ENCODE measurements at places on chromosomes 1 and 21. TPM values are rescaled to one million over a fixed set of nuclear protein-coding genes. Genes with fewer than 3 reads are reported as not detected.

FOXO6 gene
- total RNA-seq, result 0.80 TPM

BCL2L15 gene
- 0.80 TPM for total RNA-seq

DHCR24 gene
- 297 TPM for total RNA-seq

SPATA45 gene
- total RNA-seq, result 0.96 TPM

PPIE gene
- total RNA-seq, result 42.6 TPM

NRIP1 gene
- total RNA-seq, result 62.4 TPM

KPRP gene
- not detected for total RNA-seq

WNT4 gene
- total RNA-seq, result 1.7 TPM

INSRR gene
- total RNA-seq, result not detected

KRTAP13-2 gene
- total RNA-seq, result not detected

PTPN22 gene
- not detected for total RNA-seq

CR2 gene
- total RNA-seq, result 0.17 TPM

C1orf185 gene
- total RNA-seq, result not detected

SOX13 gene
- 11.5 TPM for total RNA-seq

PLA2G2D gene
- not detected for total RNA-seq

MYBPHL gene
- 3.6 TPM for total RNA-seq

OR10J1 gene
- total RNA-seq, result not detected

IL10 gene
- total RNA-seq, result not detected

C1orf87 gene
- total RNA-seq, result not detected

PTPN7 gene
- total RNA-seq, result not detected

SLC1A7 gene
- not detected for total RNA-seq

SPOCD1 gene
- total RNA-seq, result 1.4 TPM

ZBTB40 gene
- total RNA-seq, result 17.7 TPM

ZFP69 gene
- 2.3 TPM for total RNA-seq

C1orf94 gene
- total RNA-seq, result not detected

LCA5L gene
- total RNA-seq, result 0.72 TPM

CRNN gene
- total RNA-seq, result not detected

AMIGO1 gene
- 4.1 TPM for total RNA-seq

NES gene
- 7.9 TPM for total RNA-seq

CFAP74 gene
- not detected for total RNA-seq

GJB3 gene
- 3.2 TPM for total RNA-seq
